Hair follicular keratinocyte (primary cell): ENCODE measurements at places on chromosomes 16 and 17. TPM values are rescaled to one million over a fixed set of nuclear protein-coding genes. Genes with fewer than 3 reads are reported as not detected.

CA7 gene
- total RNA-seq = not detected in 2 replicates

ENPP7 gene
- not detected in 2 replicates for total RNA-seq

DNASE1L2 gene
- total RNA-seq = 0.78 TPM in 1 of 2 replicates, not detected in the other

HS3ST6 gene
- total RNA-seq = not detected in 2 replicates

CTRB2 gene
- total RNA-seq = not detected in 2 replicates

RPS2 gene
- 4,608 and 4,861 TPM in 2 replicates for total RNA-seq

SULT1A2 gene
- total RNA-seq = 0.23 TPM in 1 of 2 replicates, not detected in the other

BAIAP3 gene
- total RNA-seq = under 0.01 and 0.08 TPM in 2 replicates

PDILT gene
- total RNA-seq = not detected in 2 replicates

RHBDL1 gene
- total RNA-seq = 5.1 and 9.8 TPM in 2 replicates

CCDC144A gene
- total RNA-seq = 0.38 and 0.70 TPM in 2 replicates

SLC47A1 gene
- total RNA-seq = 1.3 and 5.2 TPM in 2 replicates

HEATR9 gene
- not detected in 2 replicates for total RNA-seq

NPW gene
- 0.68 TPM in 1 of 2 replicates, not detected in the other for total RNA-seq

SEPTIN12 gene
- not detected in 2 replicates for total RNA-seq

HASPIN gene
- 5.0 and 10.8 TPM in 2 replicates for total RNA-seq

NKD1 gene
- total RNA-seq = 0.16 and 0.23 TPM in 2 replicates

ADAD2 gene
- total RNA-seq = not detected in 2 replicates

KRTAP2-2 gene
- total RNA-seq = not detected in 2 replicates

ABCC3 gene
- 13.7 and 14.9 TPM in 2 replicates for total RNA-seq

GINS2 gene
- total RNA-seq = 6.5 and 17.6 TPM in 2 replicates

SOST gene
- 0.15 TPM in 1 of 2 replicates, not detected in the other for total RNA-seq

MT1F gene
- 12.2 and 42.8 TPM in 2 replicates for total RNA-seq

TEFM gene
- 7.3 and 11.8 TPM in 2 replicates for total RNA-seq

EVPLL gene
- total RNA-seq = 0.04 TPM in 1 of 2 replicates, not detected in the other

NPIPA5 gene
- total RNA-seq = 0.15 and 1.2 TPM in 2 replicates

TPSG1 gene
- total RNA-seq = not detected in 2 replicates

ATP2A3 gene
- 0.27 and 0.62 TPM in 2 replicates for total RNA-seq

ERAL1 gene
- 43.0 and 78.7 TPM in 2 replicates for total RNA-seq

LCMT1 gene
- total RNA-seq = 35.2 and 38.3 TPM in 2 replicates

TMIGD1 gene
- not detected in 2 replicates for total RNA-seq

EXOC3L1 gene
- total RNA-seq = 0.08 TPM in 1 of 2 replicates, not detected in the other

EDC4 gene
- 42.2 and 43.0 TPM in 2 replicates for total RNA-seq

DOC2A gene
- 0.39 TPM in 1 of 2 replicates, not detected in the other for total RNA-seq

CACNA1H gene
- under 0.01 TPM in 1 of 2 replicates, not detected in the other for total RNA-seq

HP gene
- not detected in 2 replicates for total RNA-seq
